Fibroblast of the aortic adventitia (primary cell): ENCODE measurements at places on chromosomes 3 and 15. TPM values are rescaled to one million over a fixed set of nuclear protein-coding genes. Genes with fewer than 3 reads are reported as not detected.
A peak's percentile ranks its signal among the peaks of the same experiment; 100 is the strongest.

The GOLGA8O gene
- total RNA-seq = 0.09 and 0.33 TPM in 2 replicates

The SCN11A gene
- total RNA-seq = under 0.01 and 0.25 TPM in 2 replicates

The FBXW12 gene
- 0.27 TPM in 1 of 2 replicates, not detected in the other for total RNA-seq

The C15orf62 gene
- total RNA-seq = 0.18 and 0.57 TPM in 2 replicates

The GJD2 gene
- not detected in 2 replicates for total RNA-seq

The HTR3C gene
- not detected in 2 replicates for total RNA-seq

The CLDN18 gene
- not detected in 2 replicates for total RNA-seq

The SPINT1 gene
- total RNA-seq = not detected in 2 replicates

DNA sequence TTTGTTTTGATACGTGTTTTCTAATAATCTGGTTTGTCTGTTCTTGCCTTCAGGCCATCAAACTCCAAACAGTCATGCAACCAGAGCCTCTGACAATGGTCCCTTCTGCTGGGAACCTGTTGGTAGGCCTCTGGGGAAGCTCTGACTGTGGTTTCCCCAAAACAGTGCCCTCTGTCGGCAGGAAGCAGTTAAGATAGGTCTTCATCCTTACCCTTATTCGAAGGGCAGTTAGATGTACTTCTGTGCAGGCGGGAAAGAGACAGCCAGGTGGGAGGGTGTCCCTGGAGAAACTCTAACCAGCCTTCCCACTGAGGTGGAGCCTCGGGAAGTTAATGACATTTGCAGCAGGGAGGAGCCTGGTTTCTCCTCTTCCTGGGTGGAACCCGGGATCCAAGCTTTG is 81.6 kb upstream of the CHMP2B start:
- peak; percentile 32 for DNase-seq

DNA sequence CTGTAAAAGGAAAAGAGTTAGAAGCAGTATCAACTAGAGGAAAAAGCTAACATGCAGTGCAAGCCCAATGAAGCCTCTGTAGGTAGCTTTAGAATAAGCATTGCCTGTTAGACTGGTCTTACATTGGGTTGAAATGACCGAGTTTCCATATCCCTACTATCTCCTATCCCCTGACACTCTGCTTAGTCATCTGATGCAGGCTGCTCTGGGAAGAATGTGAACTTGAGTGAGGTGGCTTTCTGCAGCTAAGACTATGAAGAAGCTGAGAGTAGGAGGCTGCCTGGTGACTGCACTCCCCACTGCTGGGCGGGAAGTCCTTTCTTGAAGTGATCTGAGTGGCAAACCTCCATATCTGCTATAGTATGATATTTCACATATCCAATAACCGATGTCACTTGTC is 64.7 kb downstream of the OXSM start:
- DNase-seq = peak; percentile 57

- no peak for DNase-seq
These were observed 3.9 kb upstream of the HHLA2 start for GRCh38 chr3:108292450-108292849.

- DNase-seq = no peak
These were observed 39.1 kb upstream of the KLHL6 start for GRCh38 chr3:183594636-183595035.

- DNase-seq = no peak
These were observed 177.4 kb upstream of the LINGO1 start for GRCh38 chr15:77810130-77810571.

DNA sequence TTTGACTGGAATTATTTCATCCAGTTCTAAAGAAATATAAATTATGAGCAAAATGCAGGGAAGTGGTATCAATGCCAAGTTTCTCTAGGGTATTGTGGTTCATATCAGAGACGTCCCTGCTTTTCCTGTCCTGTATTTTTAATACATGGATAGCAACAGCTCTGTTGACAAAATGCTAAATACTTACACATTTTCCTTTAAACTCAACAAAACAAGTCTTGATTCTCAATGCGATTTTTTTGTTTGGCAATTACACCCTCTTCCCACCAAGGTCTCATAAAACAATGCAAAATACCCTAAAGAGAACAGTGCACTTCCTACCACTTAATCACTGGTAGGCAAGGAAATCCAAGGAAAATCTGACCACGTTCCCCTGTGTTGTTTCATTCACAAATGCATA is 120.0 kb downstream of the DUT start:
- DNase-seq = no peak

DNA sequence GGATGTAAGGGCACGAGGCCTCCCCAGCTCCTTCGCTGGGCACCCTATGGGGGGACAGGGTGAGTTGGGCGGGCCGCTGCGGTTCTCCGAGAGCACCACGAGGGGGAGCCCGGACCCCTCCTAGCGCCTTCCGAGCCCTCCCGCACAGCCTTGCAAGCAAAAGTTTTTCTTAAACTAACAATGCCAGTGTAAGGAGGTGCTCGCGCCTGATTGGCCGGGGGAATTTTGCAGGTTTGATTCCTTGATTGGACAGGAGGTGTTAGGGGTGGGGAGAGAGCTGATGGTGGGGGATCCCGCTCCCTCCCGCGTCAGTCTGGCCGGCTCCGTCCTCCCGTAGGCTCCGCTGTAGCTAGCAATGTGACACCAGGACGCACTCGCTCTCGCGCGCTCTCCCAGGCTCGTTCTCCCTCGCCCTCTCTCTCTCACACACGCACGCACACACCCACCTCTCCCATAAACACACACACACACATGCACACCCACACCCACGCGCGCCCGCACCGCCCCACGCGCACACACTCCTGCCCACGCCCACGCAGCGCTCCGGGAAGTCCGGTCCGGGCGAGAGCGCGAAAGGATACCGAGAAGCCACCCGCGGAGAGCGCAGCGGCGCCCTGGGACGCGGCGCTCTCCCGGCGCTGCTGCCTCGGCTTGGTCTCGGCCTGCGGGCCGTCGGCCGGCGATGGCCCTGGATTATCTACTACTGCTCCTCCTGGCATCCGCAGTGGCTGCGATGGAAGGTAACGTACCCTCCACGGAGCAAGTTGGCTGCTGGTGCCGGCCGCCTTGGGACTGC is at the start of gene EPHB1:
TSS of gene EPHB1 (plus strand) at position 311 of the 796 bp plus-strand sequence.
- peak; percentile 93 for DNase-seq

- peak; percentile 10 for DNase-seq
These were observed 267.1 kb downstream of the LRTM1 start for GRCh38 chr3:54660714-54661132.

DNA sequence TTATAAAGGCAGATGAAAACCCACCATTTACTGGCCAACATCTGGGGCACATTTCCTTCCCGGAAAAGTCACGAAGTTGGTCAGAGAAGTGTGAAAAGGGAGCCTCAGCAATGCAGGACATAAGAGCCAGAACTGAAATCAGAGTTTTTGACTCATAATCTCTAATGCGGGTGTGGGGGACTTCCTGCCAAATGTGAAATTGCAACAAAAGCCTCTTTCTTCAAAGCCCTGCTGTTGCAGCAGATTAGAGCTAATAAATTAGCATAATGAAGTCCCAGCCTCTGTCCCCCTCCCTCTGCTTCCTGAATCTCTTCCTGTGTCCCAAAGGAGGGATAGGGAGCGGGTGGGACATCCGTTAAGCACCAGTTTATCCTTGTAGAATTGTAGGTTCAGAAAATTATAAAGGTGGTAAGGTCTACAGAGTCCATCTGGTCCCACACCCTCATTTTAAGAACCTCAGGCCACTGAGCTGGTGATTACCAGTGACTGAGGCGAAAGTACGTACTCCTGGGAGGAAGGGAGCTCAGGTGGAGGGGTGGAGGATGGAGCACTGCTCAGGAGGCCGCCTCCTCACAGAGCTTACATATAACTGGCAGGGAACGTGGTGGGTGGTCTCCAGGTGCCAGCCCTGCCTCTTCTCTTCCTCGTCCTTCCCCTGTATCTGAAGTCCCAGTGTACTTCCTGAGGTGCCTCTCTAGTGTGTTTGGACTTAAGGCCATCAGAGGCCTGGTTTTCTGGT is 35.0 kb downstream of the ST6GAL1 start:
- no peak for DNase-seq

DNA sequence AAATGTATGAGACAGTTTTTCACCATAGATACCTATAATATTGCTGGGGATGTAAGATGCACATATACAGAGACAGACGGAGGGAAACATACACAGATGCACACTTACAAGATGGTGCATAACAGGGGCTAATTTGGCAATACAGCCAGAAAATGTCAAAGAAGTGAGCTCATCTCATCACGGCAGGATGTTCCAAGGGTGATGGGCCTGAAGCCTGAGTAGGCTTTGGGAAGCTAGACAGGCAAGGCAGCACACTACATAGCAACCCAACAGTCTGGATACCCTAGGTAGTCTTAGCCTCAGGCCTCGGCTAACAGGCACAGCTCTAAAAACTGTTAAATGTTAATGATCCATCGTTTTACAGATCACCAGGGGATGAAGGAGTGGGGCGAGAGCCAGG is 148.5 kb downstream of the OSBPL10 start:
- DNase-seq = no peak

DNA sequence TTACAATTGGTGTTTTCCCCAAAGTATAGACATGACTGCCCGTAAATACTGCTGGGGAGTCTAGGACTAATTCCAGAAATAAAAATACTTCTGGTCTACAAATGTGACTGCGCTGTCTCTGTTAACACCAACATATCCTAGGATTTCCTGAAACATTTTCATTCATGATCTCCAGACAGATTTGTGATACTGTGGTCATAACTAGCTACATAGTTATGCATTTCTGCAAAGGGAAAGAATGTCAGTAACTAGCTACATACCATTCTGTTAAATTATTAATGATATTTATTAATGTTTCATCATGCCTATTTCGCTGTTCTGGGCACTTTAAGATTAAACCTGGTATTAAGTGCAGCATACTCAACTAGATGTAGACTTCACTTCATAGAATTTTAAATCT is 33.3 kb downstream of the SETD5 start:
- DNase-seq = no peak

DNA sequence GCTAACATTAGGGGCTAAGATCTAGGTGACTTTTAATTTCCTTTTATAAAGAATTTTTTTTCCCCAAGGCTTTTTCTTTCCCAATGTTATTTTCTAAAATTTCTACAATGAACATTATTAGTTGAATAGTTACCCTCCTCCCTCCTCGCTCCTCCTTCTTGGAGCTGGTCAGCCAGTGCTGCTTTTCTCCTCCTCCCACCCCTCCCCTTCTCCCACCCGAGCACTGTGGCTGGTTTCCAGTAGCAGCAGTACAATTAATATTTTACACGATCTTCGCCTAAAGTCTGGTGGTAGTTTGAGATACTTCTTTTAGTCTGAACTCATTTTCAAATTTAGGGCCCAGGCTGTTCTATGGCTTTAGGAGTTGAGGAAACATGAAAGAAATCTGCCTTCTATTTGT is 41.6 kb downstream of the EEFSEC start:
- DNase-seq = no peak

GRCh38 chr3:80297720-80298119 is 529.9 kb upstream of the ROBO1 start:
- no peak for DNase-seq

- no peak for DNase-seq
These were observed 96.2 kb upstream of the KCNMB2 start for GRCh38 chr3:178440043-178440442.

GRCh38 chr15:92167451-92167850 is 226.2 kb upstream of the ST8SIA2 start:
- no peak for DNase-seq

- DNase-seq = no peak
These were observed 14.5 kb downstream of the ARHGEF26 start for GRCh38 chr3:154135511-154136173.

DNA sequence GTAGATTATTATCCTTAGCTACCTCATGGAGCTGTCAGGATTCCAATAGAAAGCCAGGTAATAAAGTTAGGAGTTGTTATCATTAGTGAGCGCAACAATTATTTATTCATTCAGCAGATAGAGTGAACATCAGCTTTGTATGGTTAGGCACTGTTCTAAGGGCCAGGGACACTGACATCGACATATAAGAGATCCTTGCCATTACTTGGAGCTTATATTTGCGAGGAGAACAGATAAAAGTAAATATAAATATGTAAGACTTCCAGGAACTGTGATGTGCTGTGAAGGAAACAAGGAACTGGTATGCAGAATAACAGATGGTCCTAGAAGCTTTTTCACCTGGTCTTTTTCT is 473 bp downstream of the LSM3 start:
- no peak for DNase-seq

- no peak for DNase-seq
These were observed 136.2 kb upstream of the EIF1B start for GRCh38 chr3:40173227-40173721.

GRCh38 chr3:60090548-60090947 is 1040.7 kb upstream of the CFAP20DC start:
- no peak for DNase-seq

- DNase-seq = peak; percentile 72
These were observed 36.1 kb upstream of the MYO5C start for GRCh38 chr15:52331490-52332240.

- DNase-seq = no peak
These were observed 19.2 kb downstream of the ALDH1A3 start for GRCh38 chr15:100898661-100899462.

GRCh38 chr15:58314593-58315216 is 117.1 kb upstream of the LIPC start:
- DNase-seq = no peak

- DNase-seq = no peak
These were observed 69.3 kb upstream of the SLC6A11 start for GRCh38 chr3:10746684-10747083.

DNA sequence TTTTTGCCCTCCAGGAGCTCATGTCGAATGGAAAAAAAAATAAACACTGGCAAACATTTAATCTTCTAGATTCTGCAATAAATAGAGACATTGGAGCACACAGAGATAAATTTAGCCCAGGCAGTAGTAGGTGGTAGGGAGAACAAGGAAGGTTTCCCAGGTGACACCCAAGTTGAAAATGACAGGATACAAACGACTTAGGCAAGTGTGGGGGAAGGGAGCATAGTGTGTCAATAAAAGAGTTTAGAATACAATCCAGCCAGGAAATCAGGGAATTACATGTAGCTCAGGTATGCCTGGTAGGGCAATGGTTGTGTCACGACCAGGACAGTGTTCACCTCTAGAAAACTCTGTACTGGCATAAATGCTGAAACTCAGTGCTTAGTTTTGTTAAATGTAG is 364.6 kb upstream of the AGTR1 start:
- DNase-seq = no peak

DNA sequence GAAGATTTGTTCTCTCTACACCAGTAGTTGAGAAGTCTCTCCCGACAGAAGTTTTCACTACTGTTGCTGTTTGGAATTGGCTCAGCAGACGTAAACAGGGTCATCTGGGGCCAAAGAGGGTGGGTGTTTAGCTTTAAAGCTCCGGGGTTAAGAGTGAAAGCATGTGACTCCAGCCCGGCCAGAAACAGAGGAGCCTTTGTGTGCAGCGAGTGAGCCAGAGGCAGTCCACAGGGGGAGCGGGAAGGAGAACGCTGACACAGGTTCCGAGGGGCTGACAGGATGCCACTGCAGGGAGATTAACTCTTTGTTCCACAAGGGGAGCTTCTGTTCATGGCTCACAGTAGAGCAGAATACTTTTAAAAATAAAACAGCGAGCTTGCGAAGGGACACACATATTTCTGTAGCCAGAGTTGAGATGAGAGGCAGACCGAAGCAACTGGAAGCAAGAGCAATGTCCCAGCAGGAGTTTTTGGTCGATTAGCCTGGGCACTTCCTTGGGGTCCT is 26.9 kb downstream of the BMF start:
- peak; percentile 59 for DNase-seq

DNA sequence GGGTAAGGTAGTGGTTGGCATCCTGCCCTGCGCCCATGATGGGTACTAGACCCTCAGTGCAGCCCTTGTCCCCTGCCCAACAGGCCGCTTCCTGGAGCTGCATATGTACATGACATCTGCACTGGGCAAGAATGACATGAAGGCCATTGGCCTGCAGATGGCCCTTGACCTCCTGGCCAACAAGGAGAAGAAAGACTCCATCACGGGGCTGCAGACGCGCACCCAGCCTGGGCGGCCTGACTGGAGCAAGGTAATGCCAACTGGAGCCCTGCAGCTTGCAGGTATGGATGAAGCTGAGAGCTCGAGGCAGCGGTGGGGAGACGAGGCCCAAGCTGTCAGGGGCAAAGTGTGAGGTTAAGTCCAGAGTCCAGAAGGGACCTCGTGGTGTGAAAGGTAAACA is 40.8 kb downstream of the NOX5 start:
- DNase-seq = no peak
